ENCODE measurements at places on chromosomes 13 and 19. TPM values are rescaled to one million over a fixed set of nuclear protein-coding genes. Genes with fewer than 3 reads are reported as not detected.

SYT5 gene
- not detected for total RNA-seq

CYP4F22 gene
- total RNA-seq: not detected

ZNF44 gene
- 8.0 TPM for total RNA-seq

PPM1N gene
- total RNA-seq: 1.0 TPM

C3 gene
- 313 TPM for total RNA-seq

MED26 gene
- 5.9 TPM for total RNA-seq

PRX gene
- 1.4 TPM for total RNA-seq

UBE2L5 gene
- not detected for total RNA-seq

C5AR1 gene
- total RNA-seq: 0.39 TPM

CAPN12 gene
- total RNA-seq: 0.13 TPM

PGLYRP1 gene
- not detected for total RNA-seq

CCDC194 gene
- total RNA-seq: not detected

KMT2B gene
- total RNA-seq: 15.1 TPM

SLC7A10 gene
- not detected for total RNA-seq

DHRS12 gene
- total RNA-seq: 6.1 TPM

ZNF560 gene
- 0.33 TPM for total RNA-seq

LGALS4 gene
- total RNA-seq: not detected

SRRM5 gene
- 0.03 TPM for total RNA-seq

SMIM44 gene
- not detected for total RNA-seq

ZNF709 gene
- total RNA-seq: 3.5 TPM

IRGC gene
- not detected for total RNA-seq

DAND5 gene
- 0.13 TPM for total RNA-seq

UNC13A gene
- total RNA-seq: 6.5 TPM

BEST2 gene
- not detected for total RNA-seq

All from smooth muscle cell of the pulmonary artery (primary cell).